Stimulated activated CD4-positive, alpha-beta T cell treated with anti-CD3 and anti-CD28 coated beads, Interleukin-1b, Interleukin-23, amount 100 ng/mL, for 1 hour (primary cell): ENCODE measurements at places on chromosomes 11 and 22.

GRCh38 chr22:40276996-40277823 lies 69.1 kb upstream of the ADSL start:
- no peak for DNase-seq

DNA sequence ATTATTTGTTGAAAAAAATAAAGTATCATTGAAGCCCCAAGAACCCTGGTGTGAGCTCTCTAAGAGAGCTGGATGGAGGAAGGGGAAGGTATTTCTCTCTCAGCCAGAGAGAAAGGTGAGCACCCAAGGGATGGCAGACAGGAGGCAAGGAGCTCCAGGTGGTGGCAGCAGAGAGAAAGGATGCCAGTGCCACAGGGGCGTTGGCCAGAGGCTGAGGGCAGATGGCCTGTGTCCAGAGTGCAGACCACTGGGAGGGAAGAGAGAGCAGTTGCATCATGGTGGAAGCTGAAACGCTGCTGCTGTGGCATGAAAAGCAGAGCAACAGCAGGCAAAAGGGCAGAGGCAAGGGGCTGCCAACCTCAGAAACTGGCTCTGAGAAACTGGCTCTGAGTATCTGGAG lies 8.5 kb downstream of the SPON1 start:
- no peak for DNase-seq

DNA sequence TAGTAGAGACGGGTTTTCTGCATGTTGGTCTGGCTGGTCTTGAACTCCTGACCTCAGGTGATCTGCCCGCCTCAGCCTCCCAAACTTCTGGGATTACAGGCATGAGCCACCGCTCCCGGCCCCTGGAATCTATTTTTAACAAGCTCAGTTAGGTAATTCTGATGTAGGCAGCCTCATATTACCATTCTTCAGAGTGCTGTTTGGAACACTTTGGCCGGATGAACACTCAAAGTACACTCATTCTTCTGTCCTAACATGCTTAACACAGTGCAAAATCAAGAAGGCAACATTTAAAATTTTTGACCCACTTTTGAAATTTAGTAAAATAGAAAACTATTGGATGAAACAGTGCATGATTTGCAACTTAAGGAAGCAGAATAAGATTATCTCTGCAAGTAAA lies 586.7 kb upstream of the CHORDC1 start:
- no peak for DNase-seq

DNA sequence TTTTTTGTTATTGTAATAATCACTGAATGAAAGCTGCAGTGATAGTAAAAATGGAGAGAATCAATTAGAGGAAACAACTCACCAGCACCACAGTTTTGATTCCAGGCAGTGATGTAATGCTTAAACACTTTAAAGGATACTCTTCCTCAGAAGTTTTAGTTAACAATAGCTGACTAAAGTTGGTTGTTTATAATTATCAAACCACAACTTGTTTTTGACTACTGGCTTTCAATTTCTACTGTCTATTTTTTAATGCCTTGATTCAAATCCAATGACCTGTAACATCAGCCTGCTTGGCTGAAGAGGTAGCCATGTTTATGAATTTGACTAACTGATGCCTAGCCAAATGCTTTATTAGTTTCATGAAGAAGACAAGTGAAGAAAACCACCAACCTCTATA lies 18.2 kb upstream of the CASP12 start:
- DNase-seq: no peak

DNA sequence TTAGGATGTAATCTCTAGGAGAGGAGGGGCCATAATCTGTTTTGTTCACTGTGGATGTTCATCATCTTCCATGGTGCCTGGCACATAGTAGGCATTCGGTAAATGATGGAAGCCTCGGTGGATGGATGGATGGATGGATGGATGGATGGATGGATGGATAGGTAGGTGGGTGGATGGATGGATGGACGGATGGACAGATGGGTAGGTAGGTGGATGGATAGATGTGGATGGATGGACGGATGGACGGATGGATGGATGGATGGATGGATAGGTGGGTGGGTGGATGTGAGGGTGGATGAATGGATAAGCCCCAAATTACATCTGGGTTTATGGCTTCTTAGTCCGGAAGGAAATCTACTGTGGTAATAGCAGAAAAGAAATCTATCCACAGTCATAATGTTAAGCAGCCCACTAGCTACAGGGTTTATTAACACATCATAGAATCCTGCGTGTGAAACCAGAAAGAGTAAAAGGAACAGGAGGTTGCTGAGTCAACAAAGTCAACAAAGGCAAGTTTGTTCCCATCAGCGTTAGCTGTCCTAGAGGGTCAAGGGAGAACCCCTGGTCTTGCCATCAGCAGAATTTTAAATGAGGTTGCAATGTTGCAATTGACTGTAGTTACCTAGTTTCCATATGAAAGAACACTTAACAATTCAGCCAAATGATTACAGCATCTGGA lies 82.8 kb downstream of the C11orf91 start:
- DNase-seq: no peak

- no peak for DNase-seq
Measured at GRCh38 chr11:76239483-76240160, 33.3 kb upstream of the WNT11 start.

DNA sequence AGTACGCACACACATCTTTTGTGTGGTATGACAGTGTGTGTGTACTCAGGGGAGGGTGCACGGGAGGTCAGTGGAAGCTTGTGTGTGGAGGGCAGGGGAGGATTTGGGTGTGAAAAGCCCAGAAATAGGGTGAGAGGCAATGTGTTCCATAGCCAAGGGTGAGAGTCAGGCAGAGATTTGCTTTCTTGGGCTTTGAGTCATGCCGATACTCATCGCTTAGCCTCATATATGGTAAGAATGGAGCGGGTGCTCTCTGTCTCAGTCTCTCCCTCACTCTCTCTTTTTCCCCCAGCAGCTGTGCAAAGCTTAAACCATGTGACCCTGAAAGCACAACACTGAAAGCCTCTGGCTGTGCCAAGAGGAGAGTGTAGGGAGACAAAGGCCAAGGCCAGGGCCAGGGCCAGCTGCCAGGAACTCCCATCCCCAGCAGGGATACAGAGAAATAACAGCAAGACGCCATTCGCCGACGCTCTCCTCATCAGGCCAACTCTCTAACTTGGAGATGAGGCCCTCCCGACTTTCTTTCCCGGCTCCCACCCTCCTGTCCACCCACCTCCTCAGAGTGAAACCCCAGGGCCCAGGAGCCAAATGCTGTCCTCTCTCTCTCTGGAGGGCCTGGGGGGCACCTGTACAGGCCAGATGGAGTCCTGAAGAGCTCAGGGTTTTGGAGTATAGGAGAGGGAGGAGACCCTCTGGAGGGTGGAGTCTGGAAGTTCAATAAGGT lies 20.3 kb upstream of the MICAL3 start:
- no peak for DNase-seq

- DNase-seq: no peak
Measured at GRCh38 chr22:47051441-47052071, 289.1 kb downstream of the TBC1D22A start.

DNA sequence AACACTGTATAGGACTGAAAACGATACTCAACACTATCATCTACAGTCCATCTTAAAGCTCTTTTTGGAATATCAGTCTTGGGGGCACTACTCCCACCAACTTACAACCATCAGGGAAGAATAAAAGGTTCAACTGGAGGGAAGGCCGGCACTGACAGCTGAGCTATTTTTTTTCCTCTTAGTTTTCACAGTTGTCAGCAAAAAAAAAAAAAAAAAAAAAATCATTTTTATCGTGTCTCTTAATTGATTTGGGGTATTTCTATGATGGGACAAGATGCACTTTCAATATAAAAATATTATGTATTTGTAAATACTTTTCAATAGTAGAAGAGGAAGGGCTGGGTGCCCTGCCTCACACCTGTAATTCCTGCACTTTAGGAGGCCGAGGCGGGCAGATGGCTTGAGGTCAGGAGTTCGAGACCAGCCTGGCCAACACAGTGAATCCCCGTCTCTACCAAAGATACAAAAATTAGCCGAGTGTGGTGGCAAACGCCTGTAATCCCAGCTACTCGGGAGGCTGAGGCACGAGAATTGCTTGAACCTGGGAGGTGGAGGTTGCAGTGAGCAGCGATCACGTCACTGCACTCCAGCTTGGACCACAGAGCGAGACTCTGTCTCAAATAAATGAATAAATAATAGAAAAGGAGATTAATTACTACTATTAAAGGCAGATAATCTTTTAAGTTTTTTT lies 1.5 kb downstream of the KIF18A start:
- no peak for DNase-seq

- no peak for DNase-seq
Measured at GRCh38 chr11:14269692-14270573, 89.0 kb downstream of the RRAS2 start.

GRCh38 chr22:49331878-49332277 lies 495.8 kb downstream of the BRD1 start:
- DNase-seq: no peak

DNA sequence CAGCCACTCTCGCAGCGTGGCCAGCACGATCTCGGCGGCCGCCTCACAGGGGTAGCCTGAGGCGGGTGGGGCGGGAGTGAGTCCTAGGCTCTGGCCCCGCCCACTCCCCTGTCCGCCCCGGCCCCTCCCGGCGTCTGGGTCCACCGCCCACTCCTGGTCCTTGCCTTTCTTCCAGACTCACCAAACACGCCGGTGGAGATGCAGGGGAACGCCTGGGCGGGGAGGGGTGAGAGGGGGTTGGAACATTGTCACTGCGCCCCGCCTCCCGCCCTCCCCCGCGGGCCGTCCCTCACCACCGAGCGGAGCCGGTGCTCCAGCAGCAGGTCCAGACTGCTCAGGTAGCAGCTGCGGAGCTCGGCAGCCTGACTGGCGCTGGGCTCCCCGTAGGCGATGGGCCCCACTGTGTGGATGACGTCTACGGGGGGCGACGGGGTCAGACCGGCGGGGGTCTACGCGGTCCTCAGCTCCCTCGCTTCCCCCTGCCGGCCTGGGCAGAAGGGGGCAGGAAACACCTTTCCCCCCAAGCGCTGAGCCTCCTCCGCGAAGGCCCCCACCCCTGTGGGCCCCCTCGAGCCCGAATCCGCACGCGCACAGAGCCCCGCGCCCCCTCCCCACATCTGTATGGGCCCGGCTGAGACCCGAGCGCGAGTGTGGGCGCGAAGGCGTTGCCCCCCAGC lies 13.2 kb downstream of the OTUB1 start:
- DNase-seq: no peak

- no peak for DNase-seq
Measured at GRCh38 chr11:109148669-109149068, 273.3 kb upstream of the C11orf87 start.

- DNase-seq: no peak
Measured at GRCh38 chr11:128621601-128622501, 34.5 kb upstream of the ETS1 start.

DNA sequence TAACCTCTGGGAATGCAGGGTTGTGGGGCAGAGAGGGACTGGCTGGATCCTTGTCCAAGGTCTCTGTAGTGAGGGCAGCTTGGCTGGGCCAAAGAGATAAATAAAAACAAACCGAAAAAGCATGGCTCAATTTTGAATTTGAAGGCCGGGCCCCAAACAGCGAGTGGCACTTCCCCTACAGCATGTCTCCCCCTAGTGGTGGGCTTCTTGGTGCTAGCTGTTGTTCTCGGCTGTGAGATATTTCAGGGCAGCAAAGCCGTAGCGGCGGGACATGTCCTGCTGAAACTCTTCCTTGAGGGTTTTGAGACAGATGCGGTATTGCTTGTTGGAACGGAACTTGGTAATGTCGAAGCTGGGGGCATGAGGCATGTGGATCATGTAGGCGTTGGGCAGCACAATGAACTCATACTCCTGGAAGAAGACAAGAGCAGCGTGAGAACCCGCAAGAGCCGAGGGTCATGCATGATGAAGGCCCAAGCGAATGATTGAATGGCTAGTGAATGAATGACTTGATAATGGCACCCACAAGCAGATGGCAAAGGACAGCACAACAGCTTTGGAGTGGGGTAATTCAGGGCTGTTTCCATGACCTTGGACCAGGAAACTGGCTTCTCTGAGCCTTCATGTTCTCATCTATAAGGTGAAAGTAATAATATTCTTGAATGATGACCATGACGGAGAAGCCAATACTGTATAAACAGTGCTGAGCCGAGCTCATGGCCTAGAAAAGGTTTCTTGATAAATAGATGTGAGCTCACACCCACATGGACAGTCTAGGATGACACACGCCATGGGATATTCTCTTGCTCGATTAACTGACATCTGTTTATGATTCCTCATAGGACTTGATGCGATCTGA lies 216.3 kb upstream of the SYN3 start:
- DNase-seq: no peak

DNA sequence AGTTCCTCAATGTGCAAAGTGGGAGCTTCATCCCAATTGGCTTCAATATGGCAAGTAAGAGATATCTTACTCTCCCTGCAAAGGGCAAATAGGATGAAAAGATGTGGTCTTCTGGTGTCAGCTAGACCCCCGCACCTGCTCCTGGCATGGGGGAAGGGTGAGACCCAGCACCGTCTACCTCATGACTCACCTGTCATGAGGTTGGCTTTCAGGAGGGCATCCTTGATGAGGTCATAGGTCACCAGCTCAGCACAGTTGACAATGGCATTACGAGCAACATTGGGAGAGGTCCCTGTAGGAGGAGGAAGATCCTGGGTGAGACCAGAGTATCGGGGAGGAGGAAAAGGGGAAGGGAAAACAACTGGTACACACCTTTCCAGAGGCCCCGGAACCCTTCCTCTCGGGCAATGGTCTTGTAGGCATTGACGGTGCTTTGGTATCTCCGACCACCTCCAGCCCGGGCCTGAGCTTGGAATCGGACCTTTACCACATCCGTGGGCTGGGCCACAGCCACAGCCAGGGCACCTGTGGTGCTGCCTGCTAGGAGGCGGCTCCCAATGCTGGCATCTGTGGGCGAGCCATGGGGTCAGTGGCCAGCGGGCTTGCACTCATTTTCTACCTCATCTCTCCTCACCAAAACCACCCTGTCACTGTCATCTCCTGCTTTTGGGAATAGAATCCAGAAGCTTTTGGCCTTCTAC lies 6.0 kb downstream of the UCP2 start:
- DNase-seq: no peak

GRCh38 chr22:31496735-31497146 lies 405 bp downstream of the SFI1 start:
- no peak for DNase-seq

- no peak for DNase-seq
Measured at GRCh38 chr11:121644187-121644512, 191.4 kb upstream of the SORL1-AS1 start.

- no peak for DNase-seq
Measured at GRCh38 chr11:93733474-93733873, 7.8 kb downstream of the TAF1D start.

DNA sequence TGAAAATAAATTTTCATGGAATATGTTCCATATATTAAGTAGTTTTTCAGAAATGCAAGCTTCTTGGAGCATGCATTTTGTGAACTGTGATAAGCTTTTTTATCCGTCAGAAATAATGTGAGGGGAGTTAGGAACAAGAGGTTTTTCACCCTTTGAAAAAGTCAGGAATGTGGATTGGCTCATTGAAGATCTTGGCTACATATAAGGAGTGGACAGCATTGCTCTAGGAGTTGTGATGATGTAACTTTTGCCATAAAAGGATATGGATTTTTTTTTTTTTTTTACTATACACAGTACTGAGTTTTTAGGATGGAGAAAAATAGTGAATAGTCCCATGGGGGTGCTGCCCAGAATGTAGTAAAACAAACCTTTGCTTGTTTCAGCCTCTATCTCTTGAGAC lies 180.2 kb downstream of the NAV2 start:
- no peak for DNase-seq

GRCh38 chr11:128724891-128725611 lies 31.2 kb downstream of the FLI1 start:
- DNase-seq: no peak

GRCh38 chr11:126212089-126212660 lies 593 bp downstream of the FAM118B start:
- DNase-seq: no peak

GRCh38 chr11:36241497-36241896 lies 47.7 kb downstream of the COMMD9 start:
- no peak for DNase-seq
